ENCODE measurements at places on chromosomes 6 and 20. TPM values are rescaled to one million over a fixed set of nuclear protein-coding genes. Genes with fewer than 3 reads are reported as not detected.
A peak's percentile ranks its signal among the peaks of the same experiment; 100 is the strongest.

The ZBP1 gene
- total RNA-seq = not detected

DNA sequence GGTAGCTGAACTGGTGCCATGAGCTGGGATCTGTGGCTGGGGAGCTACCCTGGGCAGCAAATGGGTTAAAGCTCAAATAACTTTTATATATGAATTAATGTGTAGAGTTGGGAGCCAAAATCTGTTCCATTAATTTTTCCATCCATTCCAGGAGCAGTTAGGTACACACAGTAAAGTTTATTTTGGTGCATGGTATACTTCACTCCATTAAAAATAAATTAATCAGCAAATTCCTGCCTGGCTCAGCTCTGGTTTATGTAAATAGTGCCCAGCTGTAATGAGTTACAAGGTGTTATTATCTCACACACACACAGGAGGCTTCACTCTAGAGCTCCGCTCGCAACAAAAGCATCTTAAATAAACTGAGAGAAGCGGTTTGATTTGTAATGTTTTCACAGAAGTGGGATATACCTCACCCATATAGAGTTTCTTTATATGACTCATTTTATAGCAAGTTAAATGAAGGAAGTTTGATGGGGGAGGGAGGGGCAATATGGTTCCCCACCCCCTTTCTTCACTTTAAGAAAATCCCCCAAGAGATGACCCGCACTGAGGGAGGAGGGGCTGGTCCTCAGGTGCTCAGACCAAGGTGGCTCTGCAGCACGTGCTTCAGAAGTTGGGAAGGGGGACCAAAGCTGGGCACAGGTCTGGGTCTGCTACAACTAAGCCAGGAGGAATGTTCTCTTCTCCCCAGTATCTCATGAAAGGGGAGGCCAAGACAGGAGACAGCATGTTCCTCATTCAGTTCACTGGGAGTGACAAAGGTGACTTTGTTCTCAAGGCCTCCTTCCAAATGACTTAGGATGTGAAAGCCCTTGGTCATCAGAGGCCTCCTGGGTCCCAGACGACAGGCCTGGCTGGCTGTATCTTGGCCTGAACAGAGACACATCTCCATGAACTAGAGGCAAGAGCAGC is 10.5 kb upstream of the FAM83C start:
- peak; percentile 19 for DNase-seq
- peak overlapping the region; percentile 98 for H3K27ac ChIP-seq
- H3K4me1 ChIP-seq = peaks cover 42% of the 10 kb centered on the region

DNA sequence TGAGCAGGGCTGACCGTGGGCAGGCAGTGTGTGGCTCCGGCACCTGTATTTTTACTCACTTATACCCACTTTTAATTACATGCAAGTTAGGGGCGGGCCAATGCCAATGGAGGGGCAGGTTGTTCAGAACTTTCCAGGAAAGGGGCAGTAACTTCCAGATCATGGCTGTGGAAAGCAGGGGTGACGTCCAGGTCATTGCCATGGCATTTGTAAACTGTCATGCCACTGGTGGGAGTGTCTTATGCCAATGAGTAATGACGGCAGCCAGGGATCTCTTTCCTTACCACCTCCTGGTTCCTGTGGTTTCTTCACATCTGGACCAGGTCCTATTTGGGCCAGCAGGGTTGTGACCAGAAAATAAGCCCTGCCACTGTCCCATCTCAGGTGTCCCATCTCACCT is 258.7 kb downstream of the THBS2 start:
- H3K4me3 ChIP-seq = no peak overlapping the region
- H3K4me1 ChIP-seq = no peaks in the 10 kb centered on the region
- no peak overlapping the region for H3K27ac ChIP-seq
- DNase-seq = no peak

- no peak overlapping the region for H3K4me3 ChIP-seq
- no peak overlapping the region for H3K27ac ChIP-seq
- H3K27me3 ChIP-seq = no peaks in the 10 kb centered on the region
- H3K36me3 ChIP-seq = no peaks in the 10 kb centered on the region
- DNase-seq = no peak
- H3K4me1 ChIP-seq = no peaks in the 10 kb centered on the region
Observed at GRCh38 chr6:103505155-103505518, 1354.6 kb downstream of the HACE1 start.

- peak; percentile 72 for DNase-seq
- H3K4me3 ChIP-seq = peak overlapping the region; percentile 25
- H3K27me3 ChIP-seq = no peaks in the 10 kb centered on the region
- H3K27ac ChIP-seq = peak overlapping the region; percentile 97
- peaks cover 49% of the 10 kb centered on the region for H3K4me1 ChIP-seq
- no peaks in the 10 kb centered on the region for H3K36me3 ChIP-seq
Observed at GRCh38 chr6:111605100-111605751, 452 bp downstream of the TRAF3IP2 start.

The NR2E1 gene
- total RNA-seq = not detected

DNA sequence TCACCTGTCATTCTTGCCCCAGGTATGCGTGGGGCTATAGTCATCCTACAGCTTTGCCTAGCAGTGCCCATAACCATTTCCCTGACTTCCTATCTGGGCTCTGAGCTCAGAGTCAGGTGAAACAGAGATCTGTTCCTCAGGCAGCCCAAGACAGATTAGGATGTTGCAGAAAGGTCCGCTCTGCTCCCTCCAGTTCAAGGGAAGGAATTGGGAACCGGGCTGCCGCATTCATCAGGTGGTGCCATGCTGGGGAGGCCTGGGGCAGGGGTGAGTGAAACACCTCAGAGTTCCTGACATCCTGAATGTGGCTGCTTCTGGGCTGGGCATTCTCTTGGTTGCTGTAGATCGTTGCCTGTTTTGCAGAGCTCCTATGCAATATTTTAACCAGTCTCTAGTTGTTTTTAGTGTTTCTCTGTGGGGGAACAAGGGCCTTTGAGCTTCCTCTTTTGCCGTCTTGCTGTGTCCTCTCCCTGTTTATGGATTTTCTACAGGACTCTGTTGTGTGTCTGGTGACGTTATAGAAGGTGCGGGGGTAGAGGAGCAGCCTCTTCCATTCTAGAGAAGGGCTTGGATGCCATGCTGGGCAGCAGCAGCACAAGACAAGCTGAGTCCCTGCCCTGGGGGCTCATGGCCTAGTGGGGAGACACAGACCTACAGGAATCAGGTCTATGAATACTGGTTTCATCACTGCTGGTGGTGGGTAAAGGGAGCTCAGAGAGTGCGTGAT is 9.2 kb downstream of the ENTPD6 start:
- no peak for DNase-seq
- no peaks in the 10 kb centered on the region for H3K36me3 ChIP-seq
- no peak overlapping the region for H3K4me3 ChIP-seq
- no peaks in the 10 kb centered on the region for H3K27me3 ChIP-seq
- H3K4me1 ChIP-seq = no peaks in the 10 kb centered on the region

- DNase-seq = no peak
- H3K4me3 ChIP-seq = no peak overlapping the region
- H3K27me3 ChIP-seq = no peaks in the 10 kb centered on the region
Observed at GRCh38 chr6:68252632-68253031, 382.4 kb upstream of the ADGRB3 start.

DNA sequence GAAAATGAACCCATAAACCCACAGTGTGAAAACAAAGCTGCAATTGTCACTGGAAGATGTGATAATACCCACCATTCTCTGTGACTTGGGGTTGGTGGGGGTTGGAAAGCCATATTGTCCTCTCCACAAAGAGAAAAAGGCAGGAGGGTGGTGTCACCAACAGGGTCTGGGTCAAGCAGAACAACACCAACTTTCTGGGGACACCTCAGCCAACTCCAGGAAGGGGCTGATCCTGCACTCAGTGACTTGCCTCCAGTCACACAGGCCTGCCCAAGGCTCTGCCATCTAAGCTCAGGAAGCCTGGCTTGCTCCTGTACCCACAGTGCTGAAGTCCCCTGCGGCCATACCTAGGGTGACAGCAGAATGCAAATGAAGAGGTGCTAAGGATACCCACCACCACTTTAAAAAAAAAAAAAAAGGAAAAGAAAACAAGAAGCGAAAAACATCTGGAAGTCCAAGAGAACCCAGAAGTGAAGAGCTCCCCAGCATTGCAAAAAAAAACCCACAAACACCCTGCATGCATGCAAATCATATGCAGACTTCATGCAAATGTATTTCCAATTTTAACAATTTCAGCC is 110.6 kb downstream of the PREX1 start:
- no peak overlapping the region for H3K4me3 ChIP-seq
- no peaks in the 10 kb centered on the region for H3K27me3 ChIP-seq
- H3K4me1 ChIP-seq = peaks cover under 1% of the 10 kb centered on the region
- no peak overlapping the region for H3K27ac ChIP-seq

The SLC22A2 gene
- 0.43 TPM for total RNA-seq

GRCh38 chr6:16766043-16766536 is 4.8 kb upstream of the ATXN1 start:
- no peaks in the 10 kb centered on the region for H3K36me3 ChIP-seq
- peak; percentile 28 for DNase-seq
- no peak overlapping the region for H3K4me3 ChIP-seq
- H3K27me3 ChIP-seq = no peaks in the 10 kb centered on the region
- H3K4me1 ChIP-seq = peaks cover 23% of the 10 kb centered on the region

The CBFA2T2 gene
- total RNA-seq = 29.2 TPM

- H3K27ac ChIP-seq = no peak overlapping the region
- H3K27me3 ChIP-seq = no peaks in the 10 kb centered on the region
- no peaks in the 10 kb centered on the region for H3K4me1 ChIP-seq
- H3K36me3 ChIP-seq = no peaks in the 10 kb centered on the region
Observed at GRCh38 chr6:109024784-109025183, 69.9 kb downstream of the SESN1 start.

DNA sequence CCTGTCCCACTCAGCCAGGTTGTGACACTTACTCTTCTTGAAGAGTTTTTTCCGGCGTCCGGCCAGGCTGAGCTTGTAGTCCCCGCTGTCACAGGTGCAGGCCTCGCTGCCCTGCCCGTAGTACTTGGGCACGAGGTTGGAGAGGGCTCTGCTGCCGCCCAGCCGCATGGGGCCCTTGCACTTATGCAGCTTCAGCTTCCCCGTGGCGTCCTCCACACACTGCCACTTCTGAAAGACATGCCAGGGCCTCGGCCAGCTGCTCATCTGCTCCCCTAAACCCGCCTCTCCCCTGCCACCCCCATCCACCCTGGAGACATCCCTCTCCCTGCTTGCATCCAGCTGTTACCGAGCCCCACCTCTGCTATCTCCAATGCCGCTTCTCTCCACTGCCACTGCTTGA is 113.1 kb downstream of the SULF2 start:
- H3K27me3 ChIP-seq = no peaks in the 10 kb centered on the region
- no peak overlapping the region for H3K27ac ChIP-seq
- H3K4me1 ChIP-seq = no peaks in the 10 kb centered on the region
- H3K4me3 ChIP-seq = no peak overlapping the region
- H3K36me3 ChIP-seq = no peaks in the 10 kb centered on the region

GRCh38 chr20:37552415-37552814 is 24.7 kb upstream of the BLCAP start:
- H3K27me3 ChIP-seq = no peaks in the 10 kb centered on the region
- H3K4me1 ChIP-seq = peaks cover 4% of the 10 kb centered on the region
- DNase-seq = no peak

DNA sequence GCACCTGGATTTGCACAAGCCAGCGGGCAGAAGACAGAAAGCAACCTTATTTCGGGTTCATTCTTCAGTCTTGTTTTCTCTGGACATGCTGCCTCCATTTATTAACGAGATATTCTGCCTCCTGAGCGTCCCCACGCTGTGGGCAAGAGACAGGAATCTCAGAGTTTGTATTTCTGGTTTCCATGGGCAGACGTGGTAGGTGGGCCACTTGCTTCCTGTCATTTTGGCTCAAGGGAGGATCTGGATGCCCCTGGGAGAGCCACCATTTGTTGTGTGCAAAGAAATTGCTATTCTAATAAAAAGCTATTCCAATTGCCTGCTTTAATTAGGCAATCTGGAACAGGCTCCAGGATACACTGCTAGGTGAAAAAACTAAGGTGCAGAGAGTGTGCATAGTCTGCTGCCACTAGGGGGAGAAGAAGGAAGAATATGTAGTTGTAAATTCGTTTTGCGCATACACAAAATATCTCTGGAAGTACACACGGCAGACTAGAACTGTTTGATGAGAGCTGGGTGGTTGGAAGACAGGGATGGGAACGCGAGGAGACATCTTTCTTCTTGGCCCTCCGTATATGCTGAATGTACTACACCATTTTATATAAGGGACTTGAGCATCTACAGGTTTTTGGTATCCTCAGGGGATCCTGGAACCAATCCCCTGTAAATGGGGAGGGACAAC is 30.1 kb upstream of the SLC16A10 start:
- no peaks in the 10 kb centered on the region for H3K27me3 ChIP-seq
- H3K4me3 ChIP-seq = no peak overlapping the region
- peak; percentile 63 for DNase-seq
- H3K27ac ChIP-seq = no peak overlapping the region

DNA sequence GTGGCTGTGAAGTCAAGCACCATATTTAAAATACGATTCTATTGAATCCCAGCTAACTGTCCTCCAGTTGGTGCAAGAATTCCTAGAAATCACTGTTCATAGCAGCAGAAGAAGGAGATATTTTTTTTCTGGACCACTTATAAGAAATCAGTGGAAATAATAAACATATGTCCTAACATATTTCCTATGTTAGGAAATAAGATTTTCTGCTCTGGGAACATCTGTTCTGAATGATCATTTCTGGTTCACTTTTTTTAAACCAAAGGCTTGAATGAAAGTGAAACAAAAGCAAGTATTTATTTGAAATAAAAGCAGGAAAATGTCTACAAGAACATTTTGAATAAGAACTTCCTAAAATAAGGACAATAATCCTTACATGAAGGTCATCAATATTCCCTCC is 138.9 kb upstream of the RALGAPA2 start:
- no peaks in the 10 kb centered on the region for H3K36me3 ChIP-seq
- H3K27ac ChIP-seq = no peak overlapping the region
- H3K4me1 ChIP-seq = no peaks in the 10 kb centered on the region
- no peaks in the 10 kb centered on the region for H3K27me3 ChIP-seq

The SLC32A1 gene
- total RNA-seq = not detected

The HDGFL1 gene
- not detected for total RNA-seq

DNA sequence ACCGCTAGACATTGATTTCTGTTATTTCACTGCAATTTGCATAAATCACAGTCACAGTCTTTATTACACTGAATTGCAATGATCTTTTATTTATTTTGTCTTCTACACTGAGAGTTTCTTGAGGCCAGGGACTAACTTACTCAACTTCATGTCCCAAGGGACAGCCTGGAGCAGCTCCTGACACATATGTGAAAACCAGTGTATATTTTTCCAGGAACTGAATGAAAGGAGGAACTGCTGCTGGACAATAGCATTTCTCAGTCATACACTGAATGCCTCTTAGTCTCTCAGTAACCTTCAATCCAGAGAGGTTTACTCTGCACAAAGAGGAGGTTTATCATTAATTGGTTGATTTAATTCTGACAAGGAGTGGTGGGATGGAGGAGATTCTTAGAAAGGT is 5.9 kb downstream of the F13A1 start:
- no peak overlapping the region for H3K4me3 ChIP-seq
- no peaks in the 10 kb centered on the region for H3K36me3 ChIP-seq
- H3K27me3 ChIP-seq = peaks cover 32% of the 10 kb centered on the region
- no peak overlapping the region for H3K27ac ChIP-seq
- DNase-seq = no peak

GRCh38 chr6:6357032-6357431 is 36.6 kb upstream of the F13A1 start:
- H3K27me3 ChIP-seq = peaks cover 4% of the 10 kb centered on the region
- DNase-seq = no peak

Measured in hepatocyte (in vitro differentiated cells).